ENCODE measurements at places on chromosomes 1 and 21.

DNA sequence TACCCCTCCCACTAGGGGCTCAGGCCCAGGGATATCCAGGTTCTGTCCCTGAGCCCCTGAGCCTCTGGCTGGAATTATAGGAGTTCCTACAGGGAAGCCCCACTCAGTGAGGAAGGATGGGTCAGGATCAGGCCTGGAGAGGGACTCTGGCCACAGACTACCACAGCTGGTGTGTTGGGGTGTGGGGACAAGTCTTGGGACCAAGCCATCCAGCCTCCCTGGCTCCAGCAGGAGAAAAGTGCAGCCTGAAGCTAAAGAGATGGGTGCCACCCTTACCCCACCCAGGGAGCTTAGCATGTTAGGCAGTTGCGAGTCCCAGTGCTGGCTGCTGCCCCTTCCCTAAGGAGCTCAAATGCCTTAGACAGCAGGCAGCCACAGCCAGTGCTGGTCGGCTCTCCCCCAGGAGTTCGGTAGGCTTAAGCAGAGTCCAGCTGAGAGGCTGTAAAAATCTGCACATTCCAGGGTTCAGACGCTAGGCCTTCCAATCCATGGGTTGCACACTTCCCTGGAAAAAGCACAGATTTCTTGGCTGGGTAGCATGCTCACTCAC is 96.2 kb upstream of the CYYR1 start:
- no peak for DNase-seq

- DNase-seq: no peak
These were observed 175.3 kb downstream of the MAGI3 start for GRCh38 chr1:113565621-113566020.

DNA sequence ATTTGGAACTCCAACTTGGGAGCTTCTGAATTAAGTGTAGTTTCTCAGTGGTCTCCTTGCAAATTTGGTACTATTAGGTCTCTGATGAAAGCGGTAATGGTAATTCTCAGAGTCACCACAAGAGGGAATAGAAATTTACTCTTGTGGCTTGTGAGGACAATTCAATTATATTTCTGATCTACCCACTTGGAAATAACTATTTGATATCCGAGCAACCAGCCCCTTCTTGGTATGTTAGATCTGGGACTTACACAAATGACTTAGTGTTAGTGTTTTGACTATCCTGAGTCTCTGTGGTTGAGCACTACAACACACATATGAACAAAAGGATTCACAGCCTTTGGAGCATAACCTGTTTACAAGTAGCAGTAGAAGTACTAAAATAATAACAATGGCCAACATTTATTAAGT is 68.1 kb downstream of the RPS6KA1 start:
- DNase-seq: no peak

DNA sequence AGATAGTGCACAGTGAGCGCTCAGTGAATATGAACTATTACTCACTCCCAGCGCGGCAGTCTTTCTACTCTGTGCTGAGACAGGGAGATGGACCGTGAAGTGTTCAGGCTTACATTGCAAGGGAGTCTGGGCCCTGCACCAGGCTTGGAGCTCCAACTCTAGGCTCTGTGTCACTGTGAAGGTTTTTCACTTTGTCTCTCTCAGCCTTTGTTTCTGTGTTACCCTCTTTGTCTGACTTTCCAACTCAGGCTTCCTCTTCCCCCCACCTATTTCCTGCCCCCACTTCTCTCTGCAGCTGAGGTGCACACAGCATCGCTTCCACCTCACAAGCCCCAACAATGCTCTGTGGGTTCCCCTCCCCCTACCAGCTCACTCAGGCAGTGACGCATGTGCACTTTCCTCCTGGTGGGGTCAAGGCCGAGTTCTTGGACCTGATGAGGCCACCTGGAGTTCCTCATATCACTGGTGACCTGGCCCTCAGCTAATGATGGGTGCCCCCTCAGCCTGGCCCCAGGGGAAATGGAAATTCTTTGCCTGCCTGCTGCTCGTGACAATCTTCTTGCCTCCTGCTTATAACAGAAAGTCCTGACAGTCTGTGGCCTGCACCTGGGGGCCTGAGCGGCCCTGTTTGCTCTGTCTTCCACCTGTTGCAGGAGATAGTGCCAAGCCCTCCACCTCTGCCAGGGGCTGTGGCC is 1.1 kb upstream of the LCK start:
- DNase-seq: no peak

DNA sequence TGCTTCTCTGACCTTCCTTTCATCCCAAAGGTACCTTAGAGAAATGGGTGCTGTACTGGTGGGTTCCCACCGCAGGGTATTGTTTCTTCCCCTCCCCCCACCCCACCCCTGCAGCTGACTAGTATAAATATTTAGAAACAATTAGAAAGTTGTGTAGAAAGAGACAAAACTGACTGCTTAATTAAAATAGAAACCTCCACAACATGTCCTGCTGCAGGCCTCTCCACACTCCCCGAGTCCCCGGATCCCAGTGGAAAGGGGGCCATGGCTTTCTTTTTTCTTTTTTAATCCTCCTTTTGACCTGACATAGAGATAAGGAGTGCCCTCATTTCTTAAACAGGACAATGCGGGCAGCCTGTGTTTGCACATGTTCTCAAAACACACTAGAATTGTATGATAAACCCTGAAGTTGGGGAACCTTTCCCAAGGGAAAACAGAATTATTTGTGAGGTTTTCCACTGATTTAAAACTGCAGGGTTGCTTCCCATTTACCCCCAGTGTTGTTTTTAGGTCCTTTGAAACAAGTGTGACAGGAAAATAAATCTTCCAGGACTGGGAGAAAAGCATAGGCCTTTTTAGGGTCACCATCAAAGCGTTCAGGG is 1.7 kb downstream of the RHOU start:
- DNase-seq: no peak

DNA sequence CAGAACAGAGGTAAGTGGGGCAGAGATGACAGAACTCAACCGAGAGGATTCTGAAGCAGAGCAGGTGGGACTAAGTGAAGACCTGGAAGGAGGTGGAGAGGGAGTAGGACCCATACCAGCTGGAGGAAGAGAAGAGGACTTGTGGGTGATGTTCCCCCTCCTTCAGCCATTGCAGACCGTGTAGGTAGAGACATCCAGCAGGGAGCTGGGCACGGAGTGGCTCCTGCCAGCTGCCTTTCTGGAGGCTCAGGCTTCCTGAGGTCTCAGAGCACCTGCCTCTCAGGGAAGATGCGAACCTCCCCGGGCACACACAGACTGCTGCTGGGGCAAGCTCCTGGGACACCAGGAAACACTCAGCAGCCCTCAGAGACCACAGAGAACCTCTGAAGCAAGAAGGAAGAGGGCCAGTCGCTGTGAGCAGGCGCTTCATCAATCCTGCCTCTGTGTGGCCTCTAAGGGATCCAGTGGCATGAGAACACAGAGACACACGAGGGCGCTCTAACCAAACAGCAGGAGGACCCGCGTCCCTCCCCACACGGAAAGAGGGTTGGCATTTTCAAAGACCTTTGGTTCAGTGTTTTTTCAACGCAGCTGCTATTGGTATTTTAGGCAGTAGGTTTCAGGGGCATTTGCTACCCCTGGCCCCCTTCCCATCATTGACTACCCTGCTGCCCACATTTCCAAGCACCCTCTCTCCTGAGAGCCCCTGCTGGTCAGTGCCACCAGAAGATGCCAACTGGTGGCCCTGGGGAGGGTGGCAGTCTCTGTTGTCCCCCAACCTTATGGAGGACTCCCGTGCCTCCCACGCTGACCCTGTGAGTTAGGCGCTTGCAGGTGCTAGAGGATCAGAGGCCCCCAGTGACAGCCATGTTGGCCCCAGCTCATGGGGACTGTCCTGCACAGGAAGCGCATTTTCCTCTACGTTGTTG is 89.6 kb upstream of the EDN2 start:
- DNase-seq: peak; percentile 88

- no peak for DNase-seq
These were observed 18.4 kb downstream of the SYT2 start for GRCh38 chr1:202691816-202692215.

DNA sequence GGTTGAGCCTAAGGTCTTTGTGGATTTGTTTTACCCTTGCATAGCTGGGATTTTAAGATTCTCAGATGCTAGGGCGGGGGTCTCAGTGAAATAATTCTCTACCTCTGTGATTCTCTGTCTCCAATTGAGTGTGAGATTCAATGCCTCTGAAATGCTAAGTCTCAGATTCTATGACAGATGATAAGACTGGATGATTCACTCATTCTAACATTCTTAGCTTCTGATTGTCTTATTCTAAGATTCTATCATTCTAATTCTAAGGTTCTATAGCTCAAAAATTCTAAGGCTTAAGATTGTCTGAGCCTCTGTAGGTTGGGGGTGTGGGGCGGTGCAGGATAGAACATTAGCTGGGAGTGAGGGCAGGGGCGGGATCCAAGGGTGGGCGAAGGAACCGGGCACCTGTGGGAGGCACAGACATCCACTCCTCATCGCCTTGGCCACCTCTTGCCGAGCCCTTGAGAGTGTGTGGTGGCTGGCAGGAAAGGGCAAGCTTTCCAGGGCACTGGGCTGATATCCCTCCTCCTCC is 29.5 kb downstream of the ADGRB2 start:
- no peak for DNase-seq

DNA sequence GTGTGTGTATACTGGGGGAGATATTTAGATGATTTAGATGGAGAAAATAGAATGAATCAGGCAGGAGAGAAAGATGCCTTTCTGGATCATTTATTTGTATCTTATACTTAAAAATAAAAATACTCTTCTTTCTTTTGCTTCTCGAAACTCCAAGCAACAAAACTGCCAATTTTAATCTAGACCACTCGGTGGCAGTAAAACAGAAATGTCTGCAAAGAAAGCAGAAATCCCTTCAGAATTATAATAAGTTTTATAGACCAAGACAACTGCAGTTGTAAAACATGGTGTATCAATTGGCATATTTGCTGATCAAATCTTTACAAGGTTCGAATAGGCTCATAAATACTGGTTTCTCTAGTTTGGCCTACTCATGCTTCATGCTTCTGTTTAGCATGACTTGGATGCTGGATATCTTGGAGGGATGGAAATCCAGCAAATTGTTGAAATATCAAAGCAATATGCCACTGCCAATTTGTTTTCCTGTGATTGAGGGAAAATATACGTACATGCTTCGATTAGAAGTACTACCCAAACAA is 15.1 kb upstream of the C1orf87 start:
- no peak for DNase-seq

GRCh38 chr1:24361811-24362210 is 42.7 kb downstream of the GRHL3 start:
- DNase-seq: no peak

GRCh38 chr1:234727018-234727940 is 117.3 kb upstream of the IRF2BP2 start:
- no peak for DNase-seq

- DNase-seq: no peak
These were observed 708.4 kb upstream of the ADAMTS5 start for GRCh38 chr21:27675306-27675705.

- no peak for DNase-seq
These were observed 126.0 kb downstream of the AK5 start for GRCh38 chr1:77407738-77408375.

GRCh38 chr1:66253330-66253921 is 280.5 kb upstream of the SGIP1 start:
- DNase-seq: peak; percentile 35

- DNase-seq: no peak
These were observed 3.4 kb upstream of the NVL start for GRCh38 chr1:224333309-224333926.

DNA sequence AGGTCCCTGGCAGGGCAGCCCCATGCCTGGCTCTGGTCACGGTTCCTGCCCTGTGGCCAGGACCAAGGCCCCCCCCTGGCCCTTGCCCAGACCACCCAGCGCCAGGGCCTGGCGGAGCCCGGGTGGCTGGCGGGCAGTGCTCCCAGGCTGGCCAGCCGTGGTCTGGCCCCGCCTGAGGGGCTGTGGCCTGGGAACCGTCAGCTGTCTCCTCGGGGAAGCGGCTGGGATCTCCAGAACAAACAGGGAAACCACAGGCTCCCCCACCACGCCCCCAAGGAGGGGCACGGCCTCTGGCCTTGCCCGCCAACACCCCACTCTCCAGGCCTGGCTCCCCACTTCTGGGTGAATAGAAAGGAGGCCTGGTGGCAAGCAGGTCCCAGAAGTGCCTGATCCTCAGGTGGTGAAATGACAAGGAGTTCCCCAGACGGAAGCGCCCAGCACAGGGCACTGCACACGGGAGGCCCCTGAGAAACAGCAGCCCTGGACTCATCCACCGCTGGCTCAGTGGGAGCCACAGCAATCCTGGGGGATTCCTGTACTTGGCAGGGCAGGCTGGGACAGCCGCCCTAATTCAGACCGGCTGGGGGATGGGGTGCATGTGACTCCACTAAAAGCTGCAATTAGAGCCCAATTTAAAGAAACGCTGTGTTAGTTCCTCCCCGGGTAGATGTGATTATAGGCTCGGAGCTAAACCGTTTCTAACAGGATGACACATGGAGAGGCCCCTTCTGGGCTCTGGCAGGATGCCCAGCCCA is 78.9 kb downstream of the RAP1GAP start:
- DNase-seq: no peak

- DNase-seq: no peak
These were observed 1.0 kb downstream of the DDAH1 start for GRCh38 chr1:85463731-85464496.

GRCh38 chr1:213201380-213202155 is 150.5 kb downstream of the RPS6KC1 start:
- no peak for DNase-seq

GRCh38 chr1:46133781-46134350 is 1.4 kb upstream of the PIK3R3 start:
- no peak for DNase-seq

- DNase-seq: no peak
These were observed 115.2 kb upstream of the TSPAN2 start for GRCh38 chr1:115204513-115204912.

DNA sequence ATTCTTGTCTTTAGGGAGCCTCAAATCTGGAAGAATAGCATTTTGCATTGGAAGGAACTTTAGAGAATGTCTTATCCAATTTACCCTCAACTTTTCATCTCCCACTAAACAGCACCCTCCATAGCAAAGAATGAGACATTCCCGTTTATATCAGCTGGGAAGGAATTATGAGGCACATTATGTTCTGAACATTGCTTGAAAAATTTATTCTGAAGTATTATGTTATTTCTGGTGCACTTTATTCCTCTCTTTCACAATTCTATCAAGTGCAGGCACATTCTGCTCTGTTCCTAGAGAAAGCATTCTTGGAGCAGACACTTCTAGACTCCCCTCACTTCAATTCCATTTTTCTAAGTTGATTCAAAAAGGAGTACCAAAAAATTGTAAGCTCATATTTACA is 147.9 kb downstream of the EDEM3 start:
- DNase-seq: no peak

DNA sequence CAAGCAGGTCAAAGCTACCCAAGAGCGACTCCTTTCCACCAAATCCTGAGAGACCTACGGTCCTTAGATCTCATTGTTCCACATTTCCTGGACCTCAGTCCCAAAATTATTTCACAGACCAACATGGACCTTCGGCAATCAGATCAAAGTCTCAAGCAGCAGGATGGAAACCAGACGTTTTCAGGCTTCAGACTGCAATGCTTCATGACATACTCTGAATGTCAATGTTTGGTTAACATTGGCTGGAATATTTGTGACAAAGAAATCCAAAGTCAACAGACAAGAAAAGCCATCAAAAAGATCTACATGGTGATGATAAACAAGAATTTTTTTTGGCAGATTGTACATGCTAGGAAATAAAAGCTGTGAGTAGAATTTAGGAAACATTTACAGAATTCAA is 1057.3 kb downstream of the ADGRL2 start:
- no peak for DNase-seq

All from NT2/D1 (cell line).